ENCODE measurements at places on chromosomes 12 and 14. TPM values are rescaled to one million over a fixed set of nuclear protein-coding genes. Genes with fewer than 3 reads are reported as not detected.

Gene MYO1A
- total RNA-seq, result 1.4 TPM

Gene PRB2
- not detected for total RNA-seq

Gene LBHD2
- not detected for total RNA-seq

Gene SPATS2
- 20.3 TPM for total RNA-seq

Gene TAS2R43
- total RNA-seq, result 1.9 TPM

Data from activated CD4-positive, alpha-beta T cell treated with anti-CD3 and anti-CD28 coated beads, Interleukin-2, amount 10 ng/mL, durations not matched to agents 7 days and 5 days (primary cell).